Hindlimb muscle (tissue), 1 donor: ENCODE measurements at places on chromosomes 2 and 18. TPM values are rescaled to one million over a fixed set of nuclear protein-coding genes. Genes with fewer than 3 reads are reported as not detected.
A peak's percentile ranks its signal among the peaks of the same experiment; 100 is the strongest.

FAP gene
- polyA plus RNA-seq = 49.7 TPM

RIT2 gene
- not detected for polyA plus RNA-seq

ARHGAP15 gene
- 7.3 TPM for polyA plus RNA-seq

NT5DC4 gene
- not detected for polyA plus RNA-seq

FER1L5 gene
- 3.9 TPM for polyA plus RNA-seq

SNED1 gene
- polyA plus RNA-seq = 5.1 TPM

TLK1 gene
- 19.1 TPM for polyA plus RNA-seq

THUMPD2 gene
- 19.2 TPM for polyA plus RNA-seq

POTEI gene
- polyA plus RNA-seq = 0.04 TPM

FZD7 gene
- 27.5 TPM for polyA plus RNA-seq

DUSP19 gene
- polyA plus RNA-seq = 2.0 TPM

GAL3ST2 gene
- polyA plus RNA-seq = not detected

TUBA4A gene
- 112 TPM for polyA plus RNA-seq

C2orf42 gene
- polyA plus RNA-seq = 7.5 TPM

DSG4 gene
- polyA plus RNA-seq = not detected

DNA sequence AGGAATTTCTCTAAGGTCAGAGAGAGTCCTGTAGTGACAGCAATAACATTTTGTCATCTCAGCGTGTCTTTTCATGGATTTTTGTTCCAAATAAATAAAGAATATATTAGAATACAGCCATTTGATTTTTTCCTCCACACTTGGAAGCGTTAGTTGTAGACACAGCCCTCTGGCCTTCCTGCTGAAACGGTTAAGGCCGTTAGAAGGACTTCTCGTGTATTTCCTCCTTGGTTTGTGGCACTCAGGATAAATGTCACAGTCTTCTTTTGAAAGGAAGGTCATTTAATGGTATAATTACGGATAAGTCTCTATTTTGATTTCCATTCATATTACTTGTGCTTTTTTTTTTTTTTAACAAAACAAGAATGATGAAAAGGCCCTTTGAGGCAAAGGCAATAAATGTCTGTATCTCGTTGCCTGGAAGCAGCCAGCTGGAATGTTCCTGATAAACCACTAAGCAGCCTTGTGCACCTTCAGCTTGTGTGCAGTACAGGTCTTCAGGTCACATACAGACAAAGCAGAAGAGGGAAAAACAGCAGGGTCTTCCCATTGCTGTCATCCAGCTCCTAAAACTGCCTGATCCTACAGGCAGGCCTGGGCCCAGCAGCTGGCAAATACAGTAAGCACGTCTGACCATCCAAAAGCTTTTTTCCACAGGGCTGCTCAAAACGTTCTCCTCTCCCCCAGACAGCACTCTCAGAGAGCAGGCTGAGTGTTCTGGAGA, 14.4 kb downstream of the EFR3B start:
- no peak for DNase-seq

- DNase-seq = no peak
Observed at GRCh38 chr2:172985139-172985892, 90.3 kb upstream of the MAP3K20 start.

- DNase-seq = no peak
Observed at GRCh38 chr2:28649481-28650265, 102.0 kb upstream of the PPP1CB start.

GRCh38 chr2:260507-261161, 3.2 kb downstream of the SH3YL1 start:
- DNase-seq = no peak

GRCh38 chr2:49359721-49360406, 205.5 kb upstream of the FSHR start:
- DNase-seq = no peak

DNA sequence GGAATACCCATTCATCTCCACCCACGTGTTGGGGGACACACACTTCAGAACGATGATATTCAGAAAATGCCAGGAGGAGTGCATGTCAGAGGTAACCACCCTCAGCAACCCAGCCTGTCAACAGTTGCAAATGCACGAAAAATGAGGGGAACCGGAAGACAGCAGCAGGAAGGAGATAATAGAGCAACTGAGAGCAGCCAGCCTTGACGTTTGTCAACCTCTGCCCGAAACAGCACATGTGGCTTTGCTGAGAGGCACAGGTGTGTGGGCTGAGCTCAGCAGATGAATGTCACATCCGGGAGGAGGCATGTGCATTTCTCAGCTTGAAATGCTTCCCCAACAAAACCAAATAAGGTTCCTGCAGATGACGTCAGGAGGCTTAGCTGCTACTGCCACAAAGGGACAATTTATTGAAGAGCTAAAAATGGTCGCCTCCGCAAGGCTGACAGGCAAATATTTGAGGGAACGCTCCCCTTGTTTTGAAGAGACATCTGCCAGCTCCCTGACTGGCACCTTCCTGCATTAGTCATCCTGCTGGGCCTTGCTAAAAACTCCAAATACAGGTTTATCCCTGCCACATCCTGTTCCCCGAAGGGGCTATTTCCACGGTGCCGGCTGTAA, 419.0 kb downstream of the NBAS start:
- no peak for DNase-seq

DNA sequence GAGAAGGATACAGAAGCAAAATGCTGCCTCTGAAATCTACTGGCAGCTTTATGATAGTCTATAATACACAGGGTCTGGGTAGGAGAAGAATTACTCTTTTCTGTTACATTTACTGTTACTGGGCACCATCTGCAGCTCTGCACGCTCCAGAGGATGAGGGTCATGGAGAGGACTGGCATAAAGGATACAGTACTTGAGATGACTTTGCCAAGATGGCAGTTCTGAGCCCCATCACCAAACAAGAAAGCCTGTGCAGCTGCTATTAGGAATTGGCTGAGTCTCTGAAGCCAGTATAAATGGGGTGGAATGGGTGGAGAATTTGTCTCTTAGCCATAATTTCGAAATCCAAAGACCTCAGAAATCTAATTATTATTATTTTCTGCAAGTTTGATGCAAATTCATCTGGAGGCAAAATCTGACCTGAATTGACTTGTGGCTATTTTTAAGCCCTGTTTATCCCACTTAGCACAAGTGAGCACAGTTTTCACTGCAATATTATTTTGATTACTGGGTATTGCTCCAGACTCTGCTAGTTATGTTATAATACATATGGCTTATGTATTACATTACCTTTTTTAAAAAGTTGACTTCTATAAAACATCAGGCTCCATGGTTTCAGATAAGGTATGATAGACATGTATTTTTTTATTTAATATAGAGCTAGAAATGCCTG, 579.5 kb downstream of the MBD2 start:
- no peak for DNase-seq

GRCh38 chr2:42958741-42959233, 166.4 kb upstream of the HAAO start:
- no peak for DNase-seq

DNA sequence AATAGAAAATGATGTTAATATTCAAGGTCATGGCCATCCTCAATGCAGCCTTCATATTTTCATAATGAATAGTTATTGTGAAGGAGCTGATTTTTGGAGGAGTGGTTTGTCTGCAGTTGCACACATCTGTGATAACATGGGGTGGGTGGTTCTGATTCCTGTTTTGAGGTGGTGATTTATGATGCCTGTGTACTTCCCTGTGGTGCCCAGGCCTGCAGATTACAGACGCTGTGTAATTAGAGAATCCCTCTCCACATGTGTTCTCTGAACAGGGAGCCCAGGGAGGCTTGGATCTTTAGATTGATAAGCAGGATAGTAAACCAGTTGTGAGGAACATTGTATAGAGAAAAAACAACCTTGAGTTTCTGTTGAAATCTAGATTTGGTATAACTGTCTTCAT, 117.5 kb downstream of the AGAP1 start:
- DNase-seq = no peak

DNA sequence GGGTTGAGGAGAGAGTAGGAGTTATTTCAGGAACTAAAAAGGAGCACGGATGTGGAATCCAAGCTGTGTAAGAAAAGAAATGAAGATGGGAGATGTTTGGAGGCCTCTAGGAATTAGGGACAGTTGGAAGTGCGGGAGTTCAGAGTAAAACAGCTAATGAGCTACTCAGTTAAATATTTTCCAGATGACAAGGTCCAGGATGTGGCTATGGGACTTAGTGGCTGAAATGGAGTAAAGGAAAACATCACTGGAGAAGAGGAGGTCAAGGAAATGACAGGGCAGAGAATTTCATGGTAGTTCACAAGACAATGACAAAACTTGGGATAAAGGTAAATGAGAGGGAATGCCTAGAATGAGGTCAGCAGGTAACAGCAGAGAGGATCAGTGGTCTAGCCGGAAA, 13.0 kb downstream of the GPR155 start:
- DNase-seq = no peak

DNA sequence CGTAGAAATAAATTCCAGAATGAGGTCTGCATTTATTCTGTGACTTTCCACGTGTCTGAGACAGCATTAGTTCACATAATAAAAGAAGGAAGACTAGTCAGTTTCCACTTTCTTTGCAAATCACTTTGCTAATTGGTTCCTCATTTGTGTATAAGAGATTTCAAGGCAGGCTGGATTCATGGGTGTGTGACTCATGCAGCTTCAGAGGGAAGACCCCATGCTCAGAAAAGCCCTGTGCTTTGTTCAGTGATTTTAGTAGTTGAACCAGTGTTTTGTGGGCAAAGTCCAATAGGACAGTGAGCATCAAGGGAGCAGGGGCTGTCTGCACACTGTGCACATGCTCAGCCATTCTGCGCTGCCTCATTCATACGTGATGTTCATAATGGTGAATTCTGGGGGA, 297.8 kb downstream of the DLGAP1 start:
- no peak for DNase-seq

GRCh38 chr18:3286159-3286558, 24.2 kb downstream of the MYL12B start:
- no peak for DNase-seq

GRCh38 chr2:3377279-3377611, 373 bp downstream of the EIPR1 start:
- DNase-seq = no peak

DNA sequence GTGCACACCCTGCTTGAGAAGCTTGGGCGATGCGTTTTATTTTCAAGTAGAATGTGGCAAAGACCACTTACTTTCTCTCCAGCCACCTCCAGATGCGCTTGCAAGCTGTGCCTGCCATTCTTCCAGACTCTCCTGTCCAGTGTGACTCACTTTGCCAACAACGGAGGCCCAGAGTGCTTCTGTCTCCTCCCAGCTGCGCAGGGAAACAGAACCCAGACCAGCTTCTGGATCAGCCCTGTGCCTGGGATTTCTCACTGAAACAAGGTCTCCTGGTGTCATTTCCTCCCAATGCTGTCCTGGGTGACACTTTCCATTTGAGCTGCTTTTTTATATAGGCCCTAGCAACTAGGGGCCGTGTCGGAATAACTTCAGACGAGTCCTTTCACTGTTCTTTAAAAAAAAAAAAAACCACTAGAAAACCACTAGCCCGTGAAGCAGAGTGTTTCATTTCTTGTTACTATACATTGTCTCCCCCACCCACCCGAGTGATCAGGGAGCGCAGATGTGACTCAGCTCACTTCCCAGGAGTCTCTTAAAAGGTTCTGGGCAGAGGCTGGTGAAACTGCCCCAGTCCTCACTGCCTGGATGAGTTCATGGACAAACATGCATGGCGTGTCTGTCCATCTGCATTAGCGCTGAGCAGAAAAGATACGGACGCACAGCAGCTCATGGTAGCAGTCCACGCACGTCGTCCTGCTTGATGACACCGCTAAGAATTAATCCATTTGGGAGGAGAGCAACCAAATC, 25.3 kb upstream of the RPL31 start:
- DNase-seq = no peak

GRCh38 chr2:147428120-147428747, 416.6 kb upstream of the ACVR2A start:
- no peak for DNase-seq

DNA sequence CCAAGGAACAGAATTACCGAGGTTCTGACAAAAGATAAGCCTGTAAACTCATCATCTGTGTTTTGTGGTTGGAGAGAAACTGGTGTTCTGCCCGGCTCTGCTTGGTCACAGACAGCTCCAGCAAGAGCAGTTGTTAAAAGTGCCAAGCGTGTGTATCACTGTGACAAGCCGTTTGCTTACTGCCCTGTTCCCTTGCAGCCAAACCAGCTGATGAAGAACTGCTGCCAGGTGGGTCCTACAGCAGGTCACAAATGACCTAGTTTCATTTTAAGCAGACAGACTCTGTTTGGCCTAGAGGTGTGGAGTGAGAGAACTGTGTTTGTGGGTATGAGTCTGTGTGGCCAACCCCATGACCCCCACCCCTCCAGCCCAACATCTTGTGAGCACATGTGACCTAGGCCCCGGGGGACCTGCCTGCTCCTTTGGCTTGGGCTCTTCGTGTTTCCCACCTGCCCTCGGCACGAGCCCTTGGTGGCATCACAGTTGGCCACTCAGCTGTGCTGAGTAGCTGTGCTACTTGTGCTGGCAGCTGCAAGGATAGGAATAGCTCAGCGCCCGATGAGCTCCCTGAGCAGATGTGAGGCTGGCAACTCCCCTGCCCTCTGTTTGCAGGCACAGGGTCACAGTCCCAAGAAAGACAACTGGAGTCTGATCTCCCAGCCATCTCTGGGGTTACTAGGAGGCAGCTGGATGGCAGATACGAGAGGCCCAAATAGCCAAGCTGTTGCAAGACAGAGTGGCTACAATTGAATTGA, 9.7 kb downstream of the OXER1 start:
- DNase-seq = peak; percentile 56
